ENCODE measurements at places on chromosomes 13 and 19.

DNA sequence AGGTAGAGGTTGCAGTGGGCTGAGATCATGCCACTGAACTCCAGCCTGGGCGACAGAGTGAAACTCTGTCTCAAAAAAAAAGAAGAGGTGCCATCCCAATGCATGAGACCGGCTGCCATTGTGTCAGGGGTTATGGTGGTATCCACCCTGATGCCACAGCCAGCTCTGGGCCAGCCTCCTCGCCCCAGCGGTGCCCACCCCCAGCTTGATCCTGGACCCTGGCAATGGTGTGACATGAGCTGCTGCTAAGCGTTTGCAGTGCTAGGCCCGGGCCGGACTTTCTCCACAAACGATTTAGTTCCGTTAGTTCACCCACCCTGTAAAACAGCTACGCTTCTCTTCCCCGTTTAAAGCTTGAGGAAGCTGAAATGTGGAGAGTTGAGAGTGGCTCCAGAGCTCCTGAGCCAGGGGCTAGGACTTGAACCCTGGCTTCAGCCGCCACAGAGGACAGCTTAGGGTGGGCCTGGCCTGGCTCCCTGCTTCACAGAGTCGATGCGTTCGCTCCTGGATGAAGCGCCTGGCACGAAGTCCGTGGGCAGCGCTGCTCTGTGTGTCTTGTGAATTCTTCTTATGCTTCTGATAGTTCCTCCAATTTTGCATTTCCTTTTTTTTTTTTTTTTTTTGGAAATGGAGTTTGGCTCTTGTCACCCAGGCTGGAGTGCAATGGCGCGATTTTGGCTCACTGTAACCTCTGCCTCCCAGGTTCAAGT, 25.5 kb downstream of the NKPD1 start:
- DNase-seq = no peak

GRCh38 chr13:72556945-72557344, 170.5 kb downstream of the MZT1 start:
- no peak for DNase-seq

- DNase-seq = no peak
These were observed 397.4 kb downstream of the SPRY2 start for GRCh38 chr13:79943346-79944023.

DNA sequence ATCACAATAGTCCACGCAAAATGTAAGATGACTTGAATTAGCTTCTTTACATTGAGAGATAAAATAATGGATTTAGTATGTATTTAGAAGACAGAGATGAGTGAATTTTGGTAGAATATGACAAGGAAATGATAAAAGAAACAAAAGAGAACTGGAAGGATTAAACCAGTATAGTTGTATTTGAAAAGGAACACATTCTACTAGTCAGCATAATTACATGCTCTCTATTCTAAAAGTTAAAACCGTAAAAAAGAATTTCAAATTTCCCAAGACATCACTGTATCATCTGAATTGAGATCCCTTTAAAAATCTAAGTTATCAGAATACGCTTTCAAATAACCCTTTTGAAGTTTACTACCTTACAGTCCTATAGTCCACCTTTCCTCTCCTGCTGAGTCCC, 1156.7 kb upstream of the PCDH9 start:
- DNase-seq = no peak

DNA sequence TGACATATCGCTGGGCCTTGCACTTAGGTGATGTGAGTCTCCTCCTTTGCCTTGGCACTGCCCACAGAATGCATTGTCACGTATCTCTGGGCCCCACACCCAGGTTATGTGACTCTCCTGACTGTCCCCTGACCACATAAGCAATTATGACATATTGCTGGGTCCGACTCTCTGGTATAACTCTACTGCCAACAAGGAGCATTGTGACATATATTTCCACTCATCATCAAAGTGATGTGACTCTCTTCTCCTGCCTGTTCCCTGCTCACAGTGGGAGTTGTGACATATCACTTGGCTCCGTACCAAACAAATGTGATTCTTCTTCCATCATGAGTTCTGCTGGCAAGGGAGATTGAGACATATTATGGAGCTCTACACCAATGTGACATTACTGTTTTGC, 15.4 kb upstream of the ZNF681 start:
- no peak for DNase-seq

DNA sequence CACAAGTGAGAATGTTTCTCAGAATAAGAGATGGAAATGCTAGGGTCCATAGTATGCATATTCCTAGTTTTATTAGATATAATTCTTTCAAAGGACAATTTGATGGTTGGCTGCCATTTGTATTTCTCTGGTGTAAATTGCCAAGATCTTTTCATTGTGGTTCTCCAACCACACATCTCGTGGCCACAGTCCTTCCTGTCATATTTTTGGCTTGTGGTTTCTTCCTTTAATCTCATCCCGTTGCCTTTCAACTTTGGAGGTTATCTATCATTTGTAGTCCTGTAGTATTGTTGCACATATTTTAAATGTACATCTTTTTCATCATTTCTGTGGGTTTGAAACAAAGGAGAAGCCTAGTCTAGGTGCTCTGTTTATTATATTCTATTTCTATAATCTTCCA, 61.2 kb downstream of the WASF3 start:
- DNase-seq = no peak

DNA sequence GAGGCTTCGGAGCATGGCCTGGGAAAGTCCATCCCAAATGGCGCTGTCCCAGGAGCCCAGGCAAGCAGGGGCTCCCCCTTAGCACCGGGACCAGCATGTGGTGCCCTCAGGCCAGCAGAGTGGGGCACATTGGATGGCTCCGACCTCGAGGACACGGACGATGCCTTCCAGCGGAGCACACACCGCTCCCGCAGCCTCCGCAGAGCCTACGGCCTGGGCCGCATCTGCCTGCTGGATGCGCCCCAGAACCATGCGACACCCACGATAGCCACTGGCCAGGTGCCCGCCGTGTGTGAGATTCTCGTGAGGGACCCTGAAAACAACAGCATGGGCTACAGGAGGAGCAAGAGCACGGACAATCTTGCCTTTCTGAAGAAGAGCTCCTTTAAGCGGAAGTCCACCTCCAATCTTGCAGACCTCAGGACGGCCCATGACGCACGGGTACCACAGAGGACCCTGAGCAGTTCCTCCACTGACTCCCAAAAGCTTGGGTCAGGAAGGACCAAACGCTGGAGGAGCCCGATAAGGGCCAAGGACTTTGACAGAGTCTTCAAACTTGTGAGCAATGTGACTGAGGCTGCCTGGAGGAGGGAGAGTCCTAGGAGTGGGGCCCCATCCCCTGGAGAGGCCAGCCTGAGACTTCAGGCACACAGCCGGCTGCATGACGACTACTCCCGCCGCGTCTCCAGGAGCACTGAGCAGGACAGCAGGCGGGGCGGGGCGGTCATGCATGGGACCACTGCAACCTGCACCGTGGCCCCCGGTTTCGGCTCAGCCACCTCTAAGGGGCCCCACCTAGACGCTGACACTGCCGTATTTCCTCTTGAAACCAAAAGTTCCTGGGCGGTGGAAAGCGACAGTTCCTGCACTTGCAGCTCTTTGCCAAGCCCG, 63.1 kb downstream of the SPATA13 start:
- no peak for DNase-seq

- no peak for DNase-seq
These were observed 63.9 kb downstream of the STK24 start for GRCh38 chr13:98512774-98513665.

DNA sequence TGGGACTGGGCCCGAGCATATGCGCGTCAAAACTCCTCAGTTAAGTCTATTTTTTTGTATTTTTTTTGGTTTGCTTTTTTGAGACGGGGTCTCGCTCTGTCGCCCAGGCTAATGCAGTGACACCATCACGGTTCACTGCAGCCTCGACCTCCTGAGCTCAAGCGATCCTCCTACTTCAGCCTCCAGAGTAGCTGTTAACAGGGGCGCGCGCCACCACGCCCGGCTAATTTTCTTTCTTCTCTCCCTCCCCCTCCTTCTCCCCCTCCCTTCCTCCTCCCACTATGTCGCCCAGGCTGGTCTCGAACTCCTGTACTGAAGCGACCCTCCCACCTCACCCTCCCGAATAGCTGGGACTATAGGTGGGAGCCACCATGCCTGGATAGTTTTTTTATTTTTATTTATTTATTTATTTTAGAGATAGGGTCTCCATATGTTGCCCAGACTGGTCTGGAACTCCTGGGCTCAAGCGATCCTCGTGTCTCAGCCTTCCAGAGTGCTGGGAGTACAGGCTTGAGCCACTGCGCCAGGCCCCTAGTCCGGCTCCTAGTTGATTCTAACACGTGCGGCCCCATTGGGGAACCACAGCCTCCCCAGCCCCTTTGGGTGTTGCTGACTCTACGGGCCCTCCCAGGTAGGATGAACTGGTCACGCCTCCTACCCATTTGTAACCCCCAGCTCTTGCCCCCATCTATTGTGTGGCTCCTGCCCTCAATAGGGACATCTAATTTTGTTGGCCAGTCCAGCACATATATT, 806 bp upstream of the ZNF837 start:
- DNase-seq = no peak

- DNase-seq = no peak
These were observed 440.4 kb upstream of the PRR20A start for GRCh38 chr13:56700324-56700723.

DNA sequence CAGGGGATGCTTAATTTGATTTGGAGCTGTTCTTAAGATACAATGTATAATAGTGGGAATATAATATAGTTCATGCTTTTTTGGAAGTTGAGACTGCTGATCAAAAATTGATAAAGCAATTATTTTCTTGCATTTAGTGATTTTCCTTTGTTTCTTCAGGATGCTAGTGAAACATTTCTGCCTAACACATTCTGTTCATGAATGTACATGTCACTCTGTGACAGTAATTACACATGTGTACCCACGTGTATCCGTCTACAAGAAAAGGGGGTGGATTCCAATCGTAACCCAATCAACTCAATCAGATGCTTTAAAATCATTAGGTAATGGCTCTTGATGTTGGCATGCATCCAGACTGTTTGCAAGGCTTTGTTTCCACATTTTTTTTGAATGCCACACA, 5.0 kb upstream of the FRY start:
- peak; percentile 61 for DNase-seq

DNA sequence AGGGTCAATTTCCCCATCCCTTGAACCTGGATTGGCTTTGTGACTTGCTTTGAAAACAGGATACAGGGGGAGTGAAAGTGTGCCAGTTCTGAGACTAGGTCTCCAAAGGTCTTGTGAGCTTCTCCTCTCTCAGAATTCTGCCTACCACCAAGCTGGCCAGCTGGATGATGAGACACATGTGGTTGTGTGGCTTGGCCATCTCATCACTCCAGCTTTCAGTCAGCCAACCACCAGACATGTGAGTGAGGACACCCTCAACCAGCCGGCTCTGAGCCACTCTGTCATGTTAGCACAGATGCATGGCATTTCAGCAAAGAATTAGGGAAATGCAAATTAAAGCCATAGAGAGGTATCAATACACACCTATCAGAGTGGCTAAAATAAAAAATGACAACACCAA, 29.5 kb downstream of the ENOX1 start:
- DNase-seq = no peak

- no peak for DNase-seq
These were observed 36.4 kb downstream of the RCBTB2 start for GRCh38 chr13:48496271-48497161.

GRCh38 chr13:74871369-74872070, 610.4 kb downstream of the TBC1D4 start:
- DNase-seq = no peak

DNA sequence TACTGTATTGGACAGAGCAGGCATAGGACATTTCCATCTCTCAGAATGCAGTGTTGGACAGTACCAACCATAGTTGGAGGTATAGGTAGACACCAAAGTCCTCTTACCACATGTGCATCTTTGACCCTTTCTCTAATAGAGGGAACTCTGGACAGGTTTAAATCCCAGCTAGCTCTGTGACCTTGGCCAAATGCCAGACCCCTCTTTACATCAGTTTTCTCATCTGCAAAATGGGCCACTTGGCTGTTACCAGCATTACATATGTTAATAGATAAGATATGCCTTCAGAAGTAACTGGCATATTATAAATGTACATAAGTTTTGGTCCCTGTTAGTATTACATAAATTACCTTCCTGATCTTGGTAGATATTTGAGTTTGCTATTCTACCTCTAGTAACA, 54.3 kb downstream of the CDK8 start:
- no peak for DNase-seq

- no peak for DNase-seq
These were observed 246.1 kb downstream of the TEX29 start for GRCh38 chr13:111566567-111566966.

DNA sequence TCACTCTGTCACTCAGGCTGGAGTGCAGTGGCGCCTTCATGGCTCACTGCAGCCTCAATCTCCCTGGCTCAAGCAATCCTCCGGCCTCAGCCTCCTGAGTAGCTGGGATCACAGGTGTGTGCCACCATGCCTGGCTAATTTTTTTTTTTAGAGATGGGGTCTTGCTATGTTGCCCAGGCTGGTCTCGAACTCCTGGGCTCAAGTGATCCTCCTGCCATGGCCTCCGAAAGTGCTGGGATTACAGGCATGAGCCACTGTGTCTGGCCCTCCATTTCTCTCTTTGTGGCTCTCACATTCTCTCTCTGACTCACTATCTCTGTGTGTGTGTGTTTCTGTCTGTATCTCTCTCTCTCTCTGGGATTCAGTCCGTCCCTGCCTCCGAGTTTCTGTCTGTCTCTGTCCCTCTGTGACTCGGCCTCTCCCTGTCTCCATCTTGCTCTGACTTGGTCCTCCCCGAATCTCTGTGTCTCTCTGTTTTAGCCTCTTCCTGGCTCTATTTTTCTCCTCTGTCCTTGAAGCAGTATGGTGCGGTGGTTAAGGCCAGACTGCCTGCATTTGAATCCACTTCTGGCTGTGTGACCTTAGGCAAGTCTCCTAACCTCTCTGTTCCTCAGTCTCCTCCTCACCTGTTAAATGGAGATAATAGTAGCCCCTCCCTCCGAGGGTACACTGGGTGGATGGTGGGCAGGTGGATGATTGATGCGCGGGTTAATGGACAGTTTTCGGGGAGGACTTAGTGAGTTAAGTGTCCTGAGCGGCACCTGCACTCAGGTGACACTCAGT, 11.0 kb downstream of the MEIS3 start:
- no peak for DNase-seq

GRCh38 chr19:47446534-47447469, 24.9 kb downstream of the SLC8A2 start:
- DNase-seq = peak; percentile 96

DNA sequence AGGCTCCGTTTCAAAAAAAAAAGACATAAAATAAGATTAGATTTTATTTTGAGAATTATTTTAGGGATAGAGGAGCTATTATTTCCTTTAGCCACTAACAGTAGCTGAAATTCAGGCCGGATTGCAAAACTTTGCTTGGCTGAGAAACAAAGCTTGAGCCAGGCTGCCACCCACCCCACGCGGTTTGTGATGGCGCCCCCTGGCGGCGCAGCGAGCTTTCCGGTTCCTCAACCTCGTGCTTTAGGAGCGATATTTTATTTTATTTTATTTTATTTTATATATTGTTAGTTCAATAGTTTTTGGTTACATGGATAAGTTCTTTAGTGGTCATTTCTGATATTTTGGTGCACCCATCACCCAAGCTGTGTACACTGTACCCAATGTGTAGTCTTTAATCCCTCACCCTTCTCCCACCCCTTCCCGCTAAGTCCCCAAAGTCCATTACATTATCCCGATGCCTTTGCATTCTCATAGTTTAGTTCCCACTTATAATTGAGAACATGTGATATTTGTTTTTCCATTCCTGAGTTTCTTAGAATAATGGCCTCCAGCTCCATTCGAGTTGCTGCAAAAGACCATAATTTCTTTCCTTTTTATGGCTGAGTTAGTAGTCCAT, 19.8 kb upstream of the CEACAM4 start:
- peak; percentile 21 for DNase-seq

GRCh38 chr13:26873386-26873698, 112.8 kb upstream of the GPR12 start:
- DNase-seq = peak; percentile 11

All from NCI-H82 (cell line).